AG10803 (cell line): ENCODE measurements at places on chromosomes 6 and 20.

- DNase-seq = no peak
These were observed 17.0 kb downstream of the CST9 start for GRCh38 chr20:23588434-23589403.

DNA sequence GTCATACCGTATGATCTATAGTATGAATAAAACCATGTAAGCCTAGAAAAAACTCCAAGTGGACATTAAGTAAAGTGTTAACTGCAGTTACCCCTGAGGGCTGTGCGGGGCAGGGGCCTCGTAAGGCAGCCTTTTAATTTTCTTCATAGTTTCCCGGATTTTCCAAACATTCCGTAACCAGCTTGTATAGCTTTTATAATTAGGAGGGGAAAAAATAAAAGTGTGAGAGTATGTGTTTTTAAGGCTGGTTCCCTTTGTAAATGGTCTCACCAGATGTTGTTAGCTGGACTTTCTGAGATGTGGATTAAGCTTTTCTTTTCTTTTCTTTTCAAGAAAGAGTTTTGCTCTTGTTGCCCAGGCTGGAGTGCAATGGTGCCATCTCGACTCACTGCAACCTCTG lies 7.0 kb downstream of the KIAA1755 start:
- DNase-seq = no peak

DNA sequence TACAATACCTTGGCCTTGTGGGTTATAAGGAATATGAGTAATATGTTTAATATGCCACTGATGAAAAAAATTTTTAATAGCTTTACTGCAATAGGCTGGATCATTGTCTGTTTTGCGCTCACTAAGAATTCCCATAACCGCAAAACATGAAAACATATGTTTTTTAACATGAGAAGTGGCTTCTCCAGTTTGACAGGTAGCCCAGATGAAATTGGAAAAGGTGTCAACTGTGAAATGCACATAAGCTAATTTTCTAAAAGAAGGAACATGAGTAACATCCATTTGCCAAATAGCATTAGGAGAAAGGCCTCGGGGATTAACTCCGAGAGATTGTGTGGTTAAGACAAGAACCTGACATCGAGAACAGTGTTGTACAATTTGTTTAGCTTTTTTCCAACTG lies 4.9 kb downstream of the GLYATL3 start:
- no peak for DNase-seq

DNA sequence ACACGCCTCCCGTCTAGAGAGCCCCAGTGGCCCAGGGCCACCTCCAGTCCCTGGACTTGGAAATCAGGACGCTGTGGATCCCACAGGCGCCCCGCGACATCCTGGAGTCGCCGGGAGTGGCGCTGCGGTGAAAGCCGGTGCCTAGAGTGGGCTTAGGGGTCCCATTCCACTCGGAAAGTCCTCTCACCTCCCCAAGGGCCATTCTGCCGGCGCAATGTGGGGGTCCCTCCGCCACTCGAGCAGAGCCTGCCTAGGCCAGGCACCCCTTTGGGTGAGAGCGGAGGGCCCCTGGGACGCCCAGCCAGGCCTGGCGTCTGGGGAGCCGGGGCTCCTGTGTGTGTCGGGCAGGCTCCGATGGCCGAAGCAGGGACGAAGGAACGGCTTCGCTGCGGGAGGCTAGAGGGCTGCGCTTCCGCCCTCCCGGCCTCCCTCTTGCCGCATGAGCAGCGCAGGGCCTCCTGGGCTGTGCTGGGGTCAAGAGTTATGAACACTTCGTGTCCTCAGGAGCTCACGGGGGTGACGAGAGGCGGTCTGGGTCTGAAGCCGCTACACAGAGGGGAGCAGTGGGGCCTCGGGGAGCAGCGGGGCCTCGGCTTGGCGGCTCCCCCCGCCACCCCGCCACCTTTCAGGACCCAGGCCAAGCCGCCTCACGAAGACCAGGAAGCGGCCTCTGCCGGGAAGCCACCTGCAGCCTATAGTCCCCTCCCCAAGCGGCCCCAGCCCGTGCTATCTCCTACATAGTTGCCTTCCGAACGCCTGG lies 13.6 kb downstream of the POU3F2 start:
- DNase-seq = no peak

DNA sequence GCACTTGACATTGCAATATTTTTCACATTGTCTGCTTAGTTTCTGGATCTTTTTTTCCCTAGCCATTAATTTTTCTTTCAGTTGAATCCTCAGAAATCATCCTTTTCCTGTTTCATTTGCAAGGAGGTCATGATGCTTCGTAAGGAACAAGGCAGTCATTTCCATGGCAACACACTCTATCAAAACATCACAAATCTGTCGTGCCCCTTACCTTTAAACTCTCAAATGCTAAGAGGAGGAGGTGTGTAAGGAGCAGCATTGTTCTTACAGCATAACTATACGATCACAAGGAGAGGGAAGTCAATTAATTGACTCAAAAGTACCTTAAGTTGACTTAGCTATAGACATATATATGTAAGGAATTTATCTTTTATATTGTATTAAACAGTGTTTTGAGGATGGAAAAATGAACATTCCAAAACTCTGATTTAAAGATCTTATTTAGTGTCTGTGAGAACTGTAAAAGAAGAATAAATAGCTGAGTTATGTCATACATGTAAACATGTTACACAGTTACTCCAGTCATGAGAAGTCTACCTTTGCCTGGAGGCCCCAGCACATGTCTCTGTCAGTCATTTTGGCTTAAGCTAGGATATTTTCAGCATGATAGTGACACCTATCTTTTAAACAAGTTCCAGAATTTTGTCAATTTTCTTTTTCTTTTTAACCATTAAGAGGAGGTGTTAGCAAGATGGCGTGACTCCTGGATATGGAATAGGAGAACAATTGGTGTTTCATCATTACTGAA lies 41.6 kb downstream of the CDKAL1 start:
- DNase-seq = no peak

DNA sequence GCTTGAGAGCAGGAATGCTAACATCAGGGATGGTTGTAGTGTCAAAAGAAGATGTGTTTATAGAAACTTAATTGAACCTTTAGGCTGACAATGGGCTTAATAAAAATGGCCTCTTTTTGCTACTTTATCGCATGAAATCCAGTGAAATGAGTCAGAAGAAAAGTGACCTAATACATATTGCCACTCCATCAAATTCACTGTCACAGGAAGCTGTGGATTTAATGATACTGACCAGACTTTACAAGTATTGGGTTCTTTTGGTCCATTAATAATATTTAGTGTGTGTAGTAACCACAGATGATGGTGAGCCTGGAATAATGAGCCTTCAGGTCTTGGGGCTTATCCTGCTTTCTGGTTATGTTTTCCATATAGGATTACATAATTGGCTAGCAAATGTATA lies 231.8 kb upstream of the GMDS start:
- DNase-seq = peak; percentile 18

GRCh38 chr6:11398451-11399326 lies 138.9 kb upstream of the TMEM170B start:
- DNase-seq = peak; percentile 33

- DNase-seq = no peak
These were observed 6.2 kb upstream of the DDX43 start for GRCh38 chr6:73388433-73388799.

GRCh38 chr6:105209950-105210706 lies 30.3 kb upstream of the POPDC3 start:
- DNase-seq = peak; percentile 89

DNA sequence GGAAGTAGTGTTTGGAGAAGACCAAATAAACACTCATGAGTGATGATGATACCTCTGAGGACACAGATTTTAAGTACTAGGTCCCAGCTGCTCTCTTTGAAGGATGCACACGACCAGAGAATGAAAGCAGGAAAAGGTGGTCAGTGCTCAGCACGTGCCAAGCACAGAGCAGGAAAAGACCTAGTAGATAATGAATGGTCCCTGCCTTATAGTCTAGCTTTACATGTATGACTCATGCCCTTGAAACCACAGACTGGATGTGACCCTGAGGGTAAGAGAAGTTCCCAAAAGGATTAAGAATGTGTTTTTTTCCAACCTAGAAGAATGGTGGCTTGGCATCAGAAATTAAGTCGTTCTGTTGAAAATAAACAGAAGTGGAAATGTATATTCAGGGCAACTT lies 2.8 kb upstream of the MC3R start:
- DNase-seq = no peak

GRCh38 chr6:90759664-90760063 lies 172.8 kb upstream of the MAP3K7 start:
- no peak for DNase-seq

- no peak for DNase-seq
These were observed 65.3 kb downstream of the TRPC4AP start for GRCh38 chr20:35027301-35027700.

GRCh38 chr20:53597030-53597482 lies 3.4 kb upstream of the ZNF217 start:
- no peak for DNase-seq

DNA sequence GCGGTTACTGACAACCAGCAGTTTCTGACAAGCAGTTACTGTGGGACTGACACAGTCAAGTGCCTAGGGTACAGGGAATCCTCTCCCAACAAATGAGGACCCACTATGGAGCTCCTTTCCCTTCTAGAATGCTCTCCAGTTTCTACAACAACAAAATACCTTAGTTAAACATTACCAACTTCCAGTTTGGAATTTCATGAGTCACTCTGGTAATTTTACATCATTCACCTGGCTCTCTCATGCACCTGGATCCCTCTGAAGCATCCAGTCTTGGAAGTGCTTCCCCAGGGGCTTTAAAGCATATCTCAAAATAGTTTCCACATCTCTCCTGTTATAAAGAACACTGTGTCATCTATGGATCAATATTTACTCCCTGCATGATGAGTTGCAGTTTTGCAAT lies 286.7 kb upstream of the SPTLC3 start:
- DNase-seq = no peak

GRCh38 chr6:37056439-37057127 lies 51.1 kb downstream of the FGD2 start:
- DNase-seq = peak; percentile 32

- DNase-seq = peak; percentile 54
These were observed 39.0 kb downstream of the JAG1 start for GRCh38 chr20:10634683-10635411.

GRCh38 chr6:27514906-27515495 lies 42.1 kb upstream of the ZNF184 start:
- DNase-seq = no peak

DNA sequence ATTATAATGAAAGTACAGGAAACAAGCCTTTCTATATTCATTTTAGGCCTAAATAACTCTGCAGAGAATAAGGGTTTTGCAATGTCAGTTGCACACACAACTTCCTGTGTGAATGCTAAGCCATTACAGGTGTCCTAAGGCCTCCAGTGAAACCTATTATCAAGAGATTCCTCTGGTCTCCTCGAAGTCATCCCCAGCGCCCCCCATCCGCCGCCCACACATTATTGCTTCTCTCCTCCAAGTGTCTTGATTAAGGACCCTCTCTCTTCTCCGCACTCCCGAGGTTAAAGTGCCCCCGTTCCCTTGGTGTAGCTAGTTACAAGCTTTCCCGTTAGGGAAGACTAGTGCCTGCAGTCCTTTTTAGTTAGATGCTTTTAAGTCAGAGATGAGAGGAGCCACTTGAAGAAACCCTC lies 1.3 kb downstream of the HIVEP2 start:
- peak; percentile 48 for DNase-seq

DNA sequence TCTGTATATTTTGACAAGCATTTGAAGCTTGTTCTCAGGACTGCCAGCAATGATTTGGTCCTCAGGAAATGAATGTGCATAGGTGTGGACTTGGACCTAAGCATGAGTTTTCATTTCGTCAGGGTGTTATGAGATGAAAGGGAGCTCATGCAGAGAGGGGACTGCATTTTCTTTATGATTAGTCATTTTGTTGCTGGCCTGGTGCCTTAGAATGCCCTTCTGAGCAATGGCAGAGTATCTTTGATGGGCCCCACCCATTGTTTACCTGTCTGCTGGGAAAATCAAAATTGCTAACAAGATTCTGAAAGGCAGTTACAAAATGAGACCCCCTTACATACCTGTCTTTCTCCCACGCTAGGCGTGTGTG lies 51.5 kb upstream of the MTHFD1L start:
- no peak for DNase-seq

DNA sequence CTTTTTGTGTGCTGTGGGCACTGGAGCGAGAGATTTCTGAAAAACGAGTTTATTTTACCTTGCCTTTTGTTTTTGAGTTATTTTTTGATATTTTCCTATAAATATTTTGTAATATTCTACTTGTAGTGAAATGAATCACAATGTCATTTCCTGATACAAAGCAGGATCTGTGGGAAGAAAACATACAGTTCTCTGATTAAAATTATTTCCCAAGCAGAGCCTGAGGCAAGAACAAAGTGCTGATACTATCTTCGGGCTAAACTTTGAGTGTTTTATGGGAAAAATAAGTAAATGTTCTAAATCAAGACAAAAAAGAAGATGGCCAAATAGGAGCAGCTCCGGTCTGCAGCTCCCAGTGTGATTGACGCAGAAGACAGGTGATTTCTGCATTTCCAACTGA lies 33.7 kb upstream of the ELOVL5 start:
- no peak for DNase-seq

GRCh38 chr20:31842471-31843157 lies 2.8 kb downstream of the FOXS1 start:
- peak; percentile 58 for DNase-seq

- no peak for DNase-seq
These were observed 243.3 kb upstream of the GRIK2 start for GRCh38 chr6:101150226-101150625.

DNA sequence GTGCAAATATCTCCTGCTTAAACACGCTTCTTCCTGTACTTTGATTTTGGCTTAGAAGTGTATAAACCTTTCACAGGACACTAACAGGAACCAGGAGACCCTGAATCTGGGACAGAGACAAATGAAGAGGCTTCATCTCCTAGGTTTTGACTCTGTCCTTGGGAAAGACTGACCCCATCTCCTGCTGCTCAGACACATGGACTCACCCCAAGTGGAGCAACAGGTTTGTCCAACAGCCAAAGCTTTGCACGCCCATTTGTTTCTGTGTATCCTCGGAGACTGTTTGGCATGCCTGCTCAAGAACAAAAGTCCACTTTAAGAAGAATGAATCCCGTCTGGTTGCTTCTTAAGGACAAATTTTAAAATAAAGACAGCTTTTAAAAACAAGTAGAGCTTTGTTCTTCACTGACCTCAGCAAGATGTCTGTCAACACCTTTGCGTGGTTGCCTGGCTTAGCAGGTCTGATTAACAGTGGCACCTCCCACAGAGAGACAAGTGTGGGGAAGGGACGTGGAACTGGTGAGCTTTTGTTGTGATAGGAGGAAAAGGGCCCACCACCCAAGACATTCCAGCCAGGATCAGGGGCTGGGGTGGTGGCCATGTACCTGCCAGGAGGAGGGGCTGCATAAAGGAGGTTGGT lies 202.6 kb downstream of the SOD2 start:
- DNase-seq = peak; percentile 5

- DNase-seq = peak; percentile 64
These were observed 20.7 kb downstream of the TENT5A start for GRCh38 chr6:81731814-81732213.
